ENCODE measurements at places on chromosomes 2 and 18.

DNA sequence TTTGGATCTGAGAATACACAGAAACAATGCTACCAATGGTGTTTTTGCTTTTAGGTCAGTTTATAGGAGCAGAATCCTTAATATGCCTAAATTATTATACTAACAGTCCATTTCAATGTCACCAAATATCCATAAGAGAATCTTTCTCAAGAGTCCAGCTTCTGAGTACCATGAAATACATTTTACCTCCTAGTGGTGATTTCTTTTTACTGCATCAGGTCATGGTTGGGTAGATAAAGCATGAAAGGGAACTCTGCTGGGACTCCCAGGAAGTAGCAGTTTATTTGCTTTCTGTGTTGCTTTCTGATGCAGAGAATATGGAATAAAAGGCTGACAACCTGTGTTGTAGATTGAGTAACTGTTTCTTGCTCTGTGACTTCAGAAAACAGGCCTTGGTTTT, 115.6 kb downstream of the PPP1R1C start:
- DNase-seq, result no peak

DNA sequence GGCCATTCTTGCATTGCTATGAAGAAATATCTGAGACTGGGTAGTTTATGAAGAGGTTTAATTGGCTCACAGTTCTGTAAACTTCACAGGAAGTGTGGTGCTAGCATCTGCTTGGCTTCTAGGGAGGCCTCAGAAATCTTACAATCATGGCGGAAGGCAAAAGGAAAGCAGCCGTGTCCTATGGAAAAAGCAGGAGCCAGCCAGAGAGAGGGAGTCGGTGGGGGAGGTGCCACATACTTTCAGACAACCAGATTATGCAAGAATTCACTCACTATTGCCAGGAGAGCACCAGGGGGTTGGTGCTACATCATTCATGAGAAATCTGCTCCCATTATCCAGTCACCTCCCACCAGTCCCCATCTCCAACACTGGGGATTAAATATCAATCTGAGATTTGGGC, 64.1 kb downstream of the CPS1 start:
- no peak for DNase-seq

DNA sequence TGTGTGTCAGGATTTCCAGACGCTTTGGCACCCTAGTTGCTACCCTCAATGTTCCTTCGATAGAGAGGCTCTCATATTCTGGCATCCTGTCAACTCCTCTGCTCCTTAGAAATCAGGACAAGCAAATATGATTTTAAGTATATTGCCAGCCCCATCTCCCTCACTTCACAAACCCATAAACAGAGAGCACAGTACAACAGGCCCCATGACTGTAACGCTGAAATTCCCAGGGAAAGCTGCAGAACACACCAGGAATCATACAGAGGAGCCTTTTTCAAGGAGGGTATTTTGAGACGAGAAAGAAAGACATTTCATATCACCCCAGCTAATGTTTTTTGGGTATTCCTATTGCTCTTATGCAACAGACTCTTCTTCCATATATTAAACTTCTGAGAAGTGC, 162.9 kb downstream of the NAPG start:
- DNase-seq, result no peak

GRCh38 chr18:32346671-32347070, 124.0 kb downstream of the GAREM1 start:
- no peak for DNase-seq

GRCh38 chr2:204156456-204156855, 219.9 kb downstream of the ICOS start:
- no peak for DNase-seq

DNA sequence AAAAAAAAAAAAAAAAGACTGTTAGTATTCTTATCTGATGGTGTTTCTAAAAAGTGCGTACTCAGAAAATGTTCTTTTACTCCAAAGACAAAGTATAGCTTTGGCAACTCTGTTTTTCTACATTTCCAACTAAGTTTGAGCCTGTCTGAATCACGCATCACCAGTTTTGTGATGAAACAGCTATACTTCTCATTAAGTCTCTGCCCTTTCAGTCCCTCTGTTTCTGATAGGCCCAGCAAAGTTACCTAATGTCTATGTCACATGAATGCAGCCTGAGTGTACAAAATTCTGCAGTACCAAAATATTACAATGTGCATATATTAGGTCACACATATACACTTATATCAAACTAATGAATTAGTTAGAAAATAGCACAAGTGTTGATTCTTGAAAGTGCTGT, 22.4 kb downstream of the TWSG1 start:
- no peak for DNase-seq

- DNase-seq, result no peak
These were observed 307.0 kb upstream of the CELF4 start for GRCh38 chr18:37872562-37872961.

DNA sequence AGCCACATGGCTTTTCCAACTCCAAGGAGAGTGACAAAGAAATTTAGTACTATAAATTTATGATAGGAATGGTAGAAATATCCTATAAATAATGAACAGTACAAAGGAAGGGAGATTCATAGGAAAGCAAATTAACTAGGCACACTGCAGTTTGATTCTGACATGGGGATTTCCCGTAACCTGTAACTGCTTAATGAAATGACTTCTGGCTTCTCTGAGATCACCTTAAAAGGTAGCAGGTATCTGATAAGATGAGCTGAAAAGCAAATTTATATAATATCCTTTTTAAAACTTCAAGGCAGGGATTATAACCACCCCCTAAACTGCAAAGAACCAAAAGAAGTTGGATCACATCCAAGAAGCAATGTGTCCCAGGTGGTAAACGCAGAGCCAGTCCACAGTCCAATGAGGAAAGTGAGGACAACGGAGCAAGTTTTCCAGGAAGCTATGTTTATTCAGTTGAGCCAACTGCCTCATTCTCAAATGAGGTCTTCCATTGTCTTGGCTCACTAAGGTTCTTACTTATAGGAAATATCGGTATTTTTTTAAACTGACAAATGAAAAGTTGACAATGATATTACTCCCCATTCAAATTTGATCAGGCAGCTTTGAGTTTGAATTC, 43.0 kb downstream of the WIPF1 start:
- peak; percentile 53 for DNase-seq

DNA sequence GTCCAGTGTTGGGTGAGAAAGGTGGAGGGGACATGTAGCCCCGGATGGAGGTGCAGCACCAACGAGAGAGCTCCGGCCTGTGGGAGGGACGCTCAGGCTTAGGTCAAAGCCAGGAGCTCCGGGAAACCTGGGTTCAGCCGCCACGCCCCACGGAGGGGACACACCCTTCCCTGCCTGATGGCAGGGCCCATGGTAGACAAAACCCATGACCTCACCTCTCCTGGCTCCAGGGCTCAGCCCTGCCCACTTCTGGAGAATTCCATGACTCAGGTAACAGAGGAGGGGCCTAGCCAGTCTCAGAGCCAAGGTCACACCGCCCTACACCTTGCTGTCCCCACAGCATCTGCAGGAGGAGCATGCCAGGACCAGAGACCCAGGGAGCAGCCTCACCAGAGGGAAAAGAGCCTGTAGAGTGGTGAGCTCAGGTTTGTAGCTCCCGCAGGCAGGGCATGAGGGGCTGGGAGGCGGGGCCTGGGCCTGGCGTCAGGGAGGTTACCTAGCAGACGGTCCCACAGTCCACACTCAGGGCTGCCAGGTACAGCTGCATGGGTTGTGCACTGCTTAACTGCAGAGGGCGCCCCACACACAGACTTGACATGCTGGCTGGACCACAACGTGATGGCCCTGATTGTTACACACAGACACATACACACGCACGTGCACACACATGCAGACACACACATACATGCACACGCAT, 70.8 kb upstream of the SMAD7 start:
- DNase-seq, result peak; percentile 36

GRCh38 chr2:164008752-164009151, 272.9 kb upstream of the FIGN start:
- no peak for DNase-seq

DNA sequence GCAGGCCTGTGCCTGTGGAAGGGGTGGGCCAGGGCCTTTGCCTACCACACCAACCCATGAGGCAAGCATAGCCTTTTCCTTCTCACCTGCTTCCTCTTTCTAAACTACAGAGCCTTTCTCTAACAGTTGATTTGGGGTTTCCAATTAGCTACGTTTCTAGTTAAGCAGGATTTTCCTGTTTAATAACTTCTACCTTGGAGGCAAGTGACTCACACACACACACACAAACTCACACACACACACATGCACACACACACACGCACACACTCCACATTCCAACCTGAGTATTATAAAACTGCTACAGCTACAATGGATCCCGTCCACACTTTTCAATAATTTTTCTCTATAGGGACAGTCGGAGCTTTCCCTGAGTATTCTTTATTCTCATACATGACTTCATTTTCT, 84.9 kb downstream of the SOX11 start:
- no peak for DNase-seq

DNA sequence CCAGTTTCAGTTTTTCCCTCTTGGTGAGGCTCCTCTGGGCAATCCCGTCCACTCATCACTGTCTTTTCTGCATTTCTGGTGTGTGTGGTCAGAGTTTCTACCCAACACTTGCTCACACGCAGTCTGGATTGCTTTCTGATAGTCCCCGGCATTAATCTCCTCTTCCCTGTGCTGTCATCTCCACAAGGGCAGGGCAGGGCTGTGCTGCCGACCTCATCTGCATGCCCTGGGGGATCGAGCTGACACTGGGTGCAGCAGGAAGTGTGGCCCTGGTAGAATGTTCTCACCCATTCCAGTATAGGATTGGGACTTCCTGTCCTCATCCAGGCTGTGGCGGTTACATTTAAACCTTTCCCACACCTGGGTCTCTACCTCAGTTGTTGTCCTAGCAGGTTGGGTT, 80.0 kb upstream of the FAM136A start:
- DNase-seq, result no peak

DNA sequence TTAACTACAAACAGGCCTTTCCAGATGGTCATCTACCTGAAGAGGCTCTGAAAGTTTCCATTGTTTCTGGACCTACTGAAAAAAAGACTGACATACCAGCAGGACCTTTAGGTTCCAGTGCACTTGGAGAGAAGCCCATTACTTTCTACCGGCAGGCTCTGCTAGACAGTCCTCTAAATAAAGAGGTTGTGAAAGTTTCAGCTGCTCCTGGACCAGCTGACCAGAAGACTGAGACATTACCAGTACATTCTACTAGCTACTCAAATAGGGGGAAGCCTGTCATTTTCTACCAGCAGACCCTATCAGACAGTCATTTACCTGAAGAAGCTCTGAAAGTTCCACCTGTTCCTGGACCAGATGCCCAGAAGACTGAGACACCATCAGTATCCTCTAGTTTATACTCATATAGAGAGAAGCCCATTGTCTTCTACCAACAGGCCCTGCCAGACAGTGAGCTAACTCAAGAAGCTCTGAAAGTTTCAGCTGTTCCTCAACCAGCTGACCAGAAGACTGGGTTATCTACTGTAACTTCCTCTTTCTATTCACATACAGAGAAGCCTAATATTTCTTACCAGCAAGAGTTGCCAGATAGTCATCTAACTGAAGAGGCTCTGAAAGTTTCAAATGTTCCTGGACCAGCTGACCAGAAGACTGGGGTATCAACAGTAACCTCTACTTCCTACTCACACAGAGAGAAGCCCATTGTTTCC, 65.8 kb downstream of the ALMS1 start:
- DNase-seq, result no peak

DNA sequence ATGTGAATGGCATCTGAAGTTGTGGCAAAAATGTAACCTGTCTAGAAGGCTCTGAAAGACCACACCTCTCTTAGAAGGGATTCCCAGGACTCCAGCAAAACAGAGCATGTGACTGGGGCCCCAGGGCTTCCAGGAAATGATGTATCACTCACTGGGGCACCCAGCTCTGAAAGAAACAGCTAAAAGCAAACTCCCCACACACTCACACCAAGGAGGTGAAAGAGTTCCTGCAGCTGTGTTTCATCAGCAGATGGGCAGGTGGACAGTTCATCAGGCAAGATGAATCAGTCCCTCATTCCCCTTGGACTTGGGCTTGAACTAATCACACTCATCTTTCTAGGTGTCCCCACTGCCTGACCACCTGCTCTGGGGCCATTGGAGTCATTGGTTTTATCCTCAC, 76.2 kb downstream of the CCBE1 start:
- no peak for DNase-seq

DNA sequence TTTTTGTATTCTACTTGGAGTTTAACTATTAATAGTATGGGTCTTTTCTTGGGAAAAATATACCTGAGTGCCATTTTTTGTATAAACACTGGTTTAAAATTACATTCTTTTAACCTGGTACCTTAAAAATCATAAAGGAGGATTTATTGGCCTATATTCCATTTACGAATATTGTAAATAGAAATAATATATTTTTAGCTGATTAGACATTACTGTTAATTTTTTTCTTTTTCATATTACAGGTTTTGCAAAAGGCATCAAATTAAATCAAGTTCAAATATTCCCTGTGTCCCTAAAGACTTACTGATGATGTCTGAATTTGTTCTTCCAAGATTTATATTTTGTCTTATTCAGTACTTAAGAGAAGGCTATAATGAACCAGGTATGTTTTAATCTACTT, 44.7 kb downstream of the UBR3 start:
- DNase-seq, result no peak

DNA sequence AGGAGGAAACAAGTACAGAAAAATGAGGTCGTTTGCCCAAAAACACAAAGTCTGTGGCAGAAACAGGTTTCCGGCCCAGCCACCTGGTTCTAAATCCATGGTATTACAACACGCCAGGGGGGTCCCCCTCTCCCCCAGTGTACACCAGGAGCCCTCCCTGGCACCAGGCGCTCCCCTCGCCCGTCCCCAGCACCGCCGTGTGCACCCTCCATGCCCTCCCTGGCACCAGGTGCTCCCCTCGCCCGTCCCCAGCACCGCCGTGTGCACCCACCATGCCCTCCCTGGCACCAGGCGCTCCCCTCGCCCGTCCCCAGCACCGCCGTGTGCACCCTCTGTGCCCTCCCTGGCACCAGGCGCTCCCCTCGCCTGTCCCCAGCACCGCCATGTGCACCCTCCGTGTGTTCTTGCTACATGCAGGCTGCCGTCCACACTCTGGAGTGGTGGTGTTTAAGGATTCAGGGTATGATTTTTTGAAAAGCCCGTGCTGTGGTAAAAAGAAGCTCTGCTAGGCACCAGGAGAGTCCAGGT, 59.8 kb upstream of the NFATC1 start:
- no peak for DNase-seq

DNA sequence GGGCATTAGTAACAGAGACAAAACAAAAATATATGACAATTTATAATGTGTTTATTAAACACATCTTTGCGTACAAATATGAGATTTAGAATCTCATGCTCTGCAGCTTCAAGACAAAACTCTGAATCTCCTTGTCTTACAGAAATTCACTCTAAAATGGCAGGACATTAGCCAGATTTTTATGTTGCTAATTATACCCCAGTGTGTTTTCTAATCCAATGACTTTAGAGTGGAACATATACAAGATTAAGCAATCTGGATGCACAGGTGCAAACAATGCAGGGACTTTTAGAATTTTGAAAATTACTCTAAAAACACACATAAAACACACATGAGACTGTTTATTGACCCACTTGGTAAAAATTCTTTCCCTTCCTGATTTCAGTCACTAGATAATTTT, 85.9 kb downstream of the CALCRL start:
- DNase-seq, result no peak
